ENCODE measurements at places on chromosomes 3 and 15.

GRCh38 chr3:184315543-184315867 is 1.1 kb downstream of the EIF4G1 start:
- no peak for DNase-seq

- no peak for DNase-seq
Measured at GRCh38 chr3:176946202-176946601, 251.1 kb downstream of the TBL1XR1 start.

GRCh38 chr3:62592408-62592807 is 219.1 kb upstream of the FEZF2 start:
- no peak for DNase-seq

DNA sequence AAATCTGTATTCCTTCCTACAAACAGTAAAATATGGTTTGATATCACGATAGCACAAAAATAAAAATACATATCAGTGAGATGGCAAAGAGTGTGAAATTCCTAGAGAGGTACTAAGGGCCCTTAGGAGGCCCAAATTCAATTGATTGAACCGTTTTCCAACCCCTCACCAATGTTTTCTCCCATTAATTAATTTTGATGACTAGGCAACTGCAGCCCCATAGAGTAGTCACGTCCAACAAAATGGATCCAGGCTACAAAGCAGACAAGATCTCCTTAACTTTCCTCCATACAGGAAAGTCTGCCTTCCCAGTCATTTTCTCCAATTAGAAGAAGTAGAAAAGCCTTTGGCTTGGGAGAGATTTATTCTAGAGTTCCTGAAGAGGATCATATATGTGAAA is 193.9 kb downstream of the PLOD2 start:
- no peak for DNase-seq

- no peak for DNase-seq
Measured at GRCh38 chr3:118476885-118477618, 557.6 kb downstream of the IGSF11 start.

DNA sequence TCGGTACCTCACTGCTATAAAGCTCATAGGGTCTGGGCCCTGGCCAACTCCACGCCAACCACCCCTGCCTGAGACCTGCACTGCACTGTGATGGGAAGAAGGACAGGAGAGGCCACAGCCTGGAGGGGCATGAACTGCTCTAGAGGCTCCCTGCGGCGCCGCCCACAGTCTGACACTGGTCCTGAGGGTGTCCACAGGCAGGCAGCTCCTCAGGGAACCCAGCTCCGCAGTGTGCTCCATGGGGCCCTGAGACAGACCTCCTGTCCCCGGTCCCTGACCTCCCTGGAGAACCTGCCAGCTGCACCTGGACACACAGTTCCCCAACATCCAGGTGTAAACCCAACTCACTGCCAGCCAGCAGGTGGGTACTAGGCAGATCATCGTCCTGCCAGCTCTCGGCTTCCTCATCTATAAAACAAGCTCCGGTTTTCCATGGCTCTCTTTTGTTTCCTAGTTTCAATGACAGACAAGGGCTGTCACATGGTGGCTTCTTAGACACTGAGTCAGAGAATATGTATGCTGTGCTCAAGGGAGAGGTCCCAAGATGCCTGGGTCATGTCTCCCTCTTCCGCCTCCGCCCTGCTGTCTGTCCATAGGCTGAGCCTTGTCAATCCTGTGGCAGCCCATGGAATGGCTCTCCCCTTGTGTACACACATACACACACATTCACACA is 5.1 kb upstream of the HAPLN3 start:
- DNase-seq = no peak

DNA sequence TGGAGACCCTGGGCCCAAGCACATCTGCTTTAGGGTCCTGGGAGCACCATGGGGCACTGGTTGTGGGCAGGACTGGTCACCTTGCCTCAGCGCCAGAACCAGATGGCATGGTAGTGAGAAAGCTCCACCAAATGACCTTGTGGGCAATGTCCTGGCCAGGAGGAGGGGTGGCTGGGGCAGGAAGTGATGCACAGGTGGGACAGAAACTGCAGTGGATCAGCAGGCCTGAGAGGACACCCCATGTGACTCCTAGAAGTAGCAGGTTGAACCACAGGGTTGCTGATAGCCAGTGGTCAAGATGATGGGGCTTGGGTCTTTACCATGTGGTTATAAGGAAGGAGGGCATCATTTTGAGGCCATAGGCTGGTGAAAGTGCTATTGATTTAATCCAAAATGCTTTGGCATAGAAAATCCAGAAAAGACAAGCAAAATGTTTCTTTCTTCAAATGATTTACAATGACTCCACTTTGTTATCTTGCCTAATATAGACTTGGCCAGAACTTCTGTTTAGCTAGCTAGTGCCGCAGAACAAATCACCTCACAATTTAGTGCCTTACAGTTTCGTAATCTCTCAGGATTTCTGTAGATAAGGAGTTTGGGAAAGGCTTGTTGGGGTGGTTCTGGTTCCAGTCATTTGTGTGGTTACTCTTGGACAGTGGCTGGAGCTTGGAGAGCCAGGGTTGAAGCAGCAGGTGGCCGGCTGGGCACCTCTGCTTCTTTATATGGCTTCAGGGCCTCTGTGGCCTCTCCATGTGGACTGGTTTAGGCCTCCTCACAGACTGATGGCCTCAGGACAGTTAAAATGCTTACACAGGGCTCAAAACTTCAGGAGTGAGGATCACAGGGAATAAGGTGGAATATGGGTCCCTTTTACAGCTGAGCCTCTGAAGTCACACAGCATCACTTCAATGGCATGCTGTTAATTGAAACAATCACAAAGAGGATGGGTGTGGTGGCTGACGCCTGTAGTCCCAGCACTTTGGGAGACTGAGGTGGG is 27.5 kb downstream of the TMEM158 start:
- DNase-seq = no peak

DNA sequence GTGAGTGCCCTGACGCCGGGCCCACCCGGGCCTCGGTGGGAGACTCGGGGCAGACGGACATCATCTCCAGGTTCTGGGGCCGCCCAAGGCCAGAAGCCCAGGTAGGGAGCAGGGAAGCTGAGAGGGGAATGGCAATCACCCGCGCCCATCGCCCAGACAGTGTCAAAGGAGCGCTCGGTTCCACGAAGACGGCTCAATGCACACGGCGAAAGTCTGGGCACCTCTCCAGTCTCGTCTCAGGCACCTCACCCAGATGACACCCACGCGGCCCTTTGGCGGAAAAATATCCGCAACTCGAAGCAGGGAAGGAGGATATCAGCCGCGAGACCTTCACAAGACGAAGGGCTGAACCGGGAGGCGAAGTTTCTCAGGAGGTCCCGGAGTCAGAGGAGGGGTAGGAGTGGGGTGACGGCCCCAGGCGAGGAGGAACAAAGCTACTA is 916 bp downstream of the IL17RD start:
- peak; percentile 66 for DNase-seq

- DNase-seq = no peak
Measured at GRCh38 chr3:61092870-61093269, 158.4 kb downstream of the FHIT start.

DNA sequence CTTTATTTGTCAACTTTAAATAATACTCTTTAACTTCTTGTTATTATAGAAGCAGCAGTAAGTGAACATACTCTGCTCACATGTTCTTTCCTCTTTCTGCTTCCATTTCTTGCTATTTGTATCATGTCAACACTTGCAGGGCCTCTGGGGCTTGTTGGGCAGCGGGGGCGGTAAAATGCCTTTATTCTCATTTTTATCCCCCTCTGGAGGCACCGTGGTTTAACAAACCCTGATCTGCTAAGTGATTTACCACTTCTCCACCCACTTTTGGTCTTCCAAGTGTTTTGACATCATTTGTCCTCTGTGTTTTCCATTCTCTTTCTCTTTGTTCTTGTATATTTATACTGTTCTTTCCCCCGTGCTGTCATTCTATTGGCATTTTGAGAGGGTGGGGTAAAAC is 33.9 kb downstream of the SCN10A start:
- no peak for DNase-seq

DNA sequence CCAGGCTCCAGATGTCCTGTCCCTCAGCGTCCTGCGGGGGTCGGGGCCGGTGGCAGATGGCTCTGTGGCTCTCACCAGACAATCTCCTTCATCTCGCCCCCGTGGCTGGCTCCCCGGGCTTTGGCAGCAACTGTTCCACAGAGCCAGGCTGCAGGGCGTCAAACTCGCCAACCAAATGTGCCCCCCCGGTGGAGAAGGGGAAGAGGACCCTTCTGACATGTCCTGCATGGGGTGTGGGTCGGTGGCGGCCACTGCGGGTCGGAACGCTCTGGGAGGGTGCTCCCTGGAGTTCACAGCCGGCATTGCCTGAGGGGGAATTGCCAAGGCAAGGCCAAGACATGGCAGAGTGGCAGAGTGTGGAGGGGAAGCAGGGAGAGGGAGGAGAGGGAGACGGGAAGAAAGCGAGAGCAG is 36.0 kb downstream of the BDH1 start:
- no peak for DNase-seq

- DNase-seq = no peak
Measured at GRCh38 chr3:14482271-14482721, 57.8 kb downstream of the GRIP2 start.

GRCh38 chr3:126100269-126100633 is 16.3 kb upstream of the SLC41A3 start:
- DNase-seq = no peak

DNA sequence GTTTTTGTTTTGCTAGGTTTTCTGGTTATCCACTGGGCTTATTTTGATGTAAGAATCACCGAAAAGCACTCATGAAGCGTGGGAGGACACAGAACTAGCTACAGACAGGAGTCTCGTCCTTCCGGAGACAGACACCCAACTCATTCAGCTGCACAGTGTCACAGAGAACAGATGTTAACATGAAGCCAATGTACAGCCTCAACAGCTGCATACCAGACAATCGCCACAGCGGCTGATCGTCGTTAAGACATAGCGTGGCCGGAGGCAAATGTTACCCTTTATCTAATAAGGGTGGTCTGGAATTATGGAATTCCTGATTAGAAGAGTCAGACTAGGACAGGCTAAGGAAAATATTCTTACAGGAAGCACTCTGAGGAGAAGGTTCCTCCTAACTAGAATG is 1.1 kb upstream of the PYGO1 start:
- DNase-seq = no peak

- no peak for DNase-seq
Measured at GRCh38 chr3:159480046-159480445, 508.6 kb upstream of the IL12A start.

DNA sequence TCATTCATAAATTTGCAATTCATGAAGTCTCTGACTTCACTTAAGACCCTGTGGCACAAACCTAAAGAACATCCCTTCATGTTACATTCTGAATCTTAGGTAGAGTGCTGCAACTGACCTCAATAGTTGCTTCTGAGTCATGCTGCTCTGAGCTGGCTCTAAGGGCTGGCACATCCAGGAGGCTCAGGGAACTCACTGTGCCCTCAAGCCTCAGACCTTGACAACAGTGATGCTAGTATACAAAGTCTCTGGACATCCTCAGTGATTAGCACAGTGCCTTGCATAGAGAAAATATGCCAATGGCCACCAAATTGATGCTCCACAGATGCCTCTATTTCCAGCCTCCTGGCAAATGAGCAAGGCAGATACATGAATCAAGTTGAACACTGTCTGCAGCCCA is 740.9 kb upstream of the LMCD1 start:
- no peak for DNase-seq

GRCh38 chr3:173221010-173221409 is 80.0 kb upstream of the SPATA16 start:
- no peak for DNase-seq

DNA sequence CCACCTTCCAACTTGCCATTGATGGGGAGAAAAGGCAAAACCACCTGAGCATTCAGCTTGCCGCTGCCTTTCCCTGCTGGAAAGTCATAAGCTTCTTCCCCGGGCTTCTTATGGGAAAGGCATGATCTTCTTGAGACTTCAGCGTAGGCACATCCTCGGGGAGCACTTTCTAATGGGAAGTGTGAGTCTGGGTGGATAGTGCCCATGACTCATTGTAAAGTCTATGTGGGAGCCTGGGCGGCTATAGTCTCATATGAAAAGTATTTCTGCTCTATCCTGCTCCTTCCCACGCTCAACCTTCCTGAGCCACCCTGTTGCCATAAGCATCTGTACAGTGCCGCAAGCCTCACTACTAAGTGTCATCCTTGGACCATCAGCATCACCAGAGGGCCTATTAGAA is 309.9 kb upstream of the THBS1 start:
- DNase-seq = no peak

DNA sequence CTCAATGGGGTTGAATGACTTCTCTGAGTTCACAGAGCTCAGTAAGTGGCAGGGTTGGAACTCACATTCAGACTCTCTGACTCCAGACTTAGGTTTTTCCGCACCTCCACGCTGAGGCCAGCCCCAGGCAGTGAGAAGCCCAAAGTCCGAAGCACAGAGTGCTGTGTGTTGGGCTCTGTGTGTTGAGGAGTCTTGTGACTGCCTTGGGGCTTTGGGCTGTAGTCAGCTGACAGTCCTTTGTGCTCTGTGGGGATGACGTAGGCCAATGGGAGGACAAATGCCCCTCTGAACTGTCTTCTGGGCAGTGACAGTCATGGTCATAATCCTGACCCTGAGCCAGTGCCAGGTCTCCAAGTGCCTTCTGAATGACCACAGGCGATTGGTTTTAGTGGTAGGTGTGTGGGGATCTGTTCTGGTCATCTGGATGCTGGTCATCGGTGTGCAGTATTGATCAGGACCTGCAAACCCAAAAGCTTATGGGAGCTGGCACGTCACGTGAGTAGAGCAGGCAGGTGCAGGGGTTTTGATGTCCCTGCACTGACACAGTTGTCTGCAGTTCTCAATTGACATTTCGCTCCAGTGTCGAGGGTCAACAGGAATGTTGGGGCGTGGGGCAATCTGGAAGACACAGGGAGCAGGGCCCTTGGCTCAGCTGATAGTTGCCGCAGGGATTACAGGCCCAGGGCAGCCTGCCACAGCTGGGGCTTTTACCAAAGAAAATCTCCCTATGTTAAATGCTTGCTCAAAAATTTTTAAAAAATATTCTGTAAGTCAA is 45.3 kb downstream of the CAPN3 start:
- DNase-seq = no peak

DNA sequence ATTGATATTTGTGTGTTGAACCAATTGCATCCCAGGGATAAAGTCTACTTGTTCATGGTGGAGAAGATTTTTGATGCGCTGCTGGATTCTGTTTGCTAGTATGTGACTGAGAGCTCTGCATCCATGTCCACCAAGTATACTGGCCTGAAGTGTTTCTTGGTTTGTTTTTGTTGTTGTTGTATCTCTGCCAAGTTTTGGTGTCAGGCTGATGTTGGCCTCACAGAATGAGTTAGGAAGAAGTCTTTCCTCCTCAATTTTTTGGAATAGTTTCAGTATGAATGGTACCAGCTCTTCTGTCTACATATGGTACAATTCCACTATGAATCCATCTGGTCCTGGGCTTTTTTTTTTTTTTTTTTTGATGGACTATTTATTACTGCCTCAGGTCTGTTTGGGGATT is 50.9 kb upstream of the OSTN start:
- no peak for DNase-seq

All from activated effector memory CD4-positive, alpha-beta T cell treated with anti-CD3 and anti-CD28 coated beads, Interleukin-2, amount 50 U/mL, for 16 hours (primary cell).